ENCODE measurements at places on chromosomes 13 and 19.

GRCh38 chr13:113142876-113143275 lies 15.6 kb upstream of the PROZ start:
- DNase-seq, result no peak

DNA sequence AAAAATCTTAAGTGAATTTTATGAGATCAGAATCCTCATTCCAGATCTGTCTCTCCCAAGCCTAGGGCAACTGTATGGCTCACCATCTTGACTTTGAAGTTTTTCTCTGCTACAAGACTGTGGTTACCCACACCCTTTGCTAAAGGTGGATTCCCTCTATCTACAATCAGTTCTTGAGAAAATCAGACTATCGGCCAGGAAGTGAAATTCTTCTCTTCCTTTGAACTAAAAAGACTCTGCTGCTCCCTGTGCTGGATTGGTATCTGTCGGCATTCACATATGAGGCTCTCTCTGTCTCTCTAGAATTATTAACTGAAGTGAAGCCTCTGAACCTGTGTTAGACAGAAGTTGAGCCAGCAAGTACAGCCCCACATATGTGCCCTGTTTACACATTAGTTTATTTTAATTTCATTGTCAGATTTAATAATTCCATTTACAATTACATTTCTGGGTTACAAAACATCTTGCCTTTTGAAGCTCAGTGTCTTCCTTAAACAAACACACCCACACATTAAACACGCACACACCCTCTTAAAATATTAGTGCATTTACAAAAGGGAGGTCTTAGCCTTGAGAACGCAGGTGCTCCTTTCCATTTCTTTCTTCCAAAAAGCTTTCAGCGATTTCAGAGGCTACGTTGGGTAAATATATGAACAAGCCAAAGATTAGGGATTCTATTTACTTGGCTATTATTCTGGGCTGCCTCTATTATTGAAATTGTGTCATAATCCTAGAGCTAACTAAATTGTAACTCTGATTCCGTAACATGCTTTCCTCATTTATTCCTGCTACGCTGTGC lies 145.7 kb downstream of the MIPEP start:
- DNase-seq, result no peak

DNA sequence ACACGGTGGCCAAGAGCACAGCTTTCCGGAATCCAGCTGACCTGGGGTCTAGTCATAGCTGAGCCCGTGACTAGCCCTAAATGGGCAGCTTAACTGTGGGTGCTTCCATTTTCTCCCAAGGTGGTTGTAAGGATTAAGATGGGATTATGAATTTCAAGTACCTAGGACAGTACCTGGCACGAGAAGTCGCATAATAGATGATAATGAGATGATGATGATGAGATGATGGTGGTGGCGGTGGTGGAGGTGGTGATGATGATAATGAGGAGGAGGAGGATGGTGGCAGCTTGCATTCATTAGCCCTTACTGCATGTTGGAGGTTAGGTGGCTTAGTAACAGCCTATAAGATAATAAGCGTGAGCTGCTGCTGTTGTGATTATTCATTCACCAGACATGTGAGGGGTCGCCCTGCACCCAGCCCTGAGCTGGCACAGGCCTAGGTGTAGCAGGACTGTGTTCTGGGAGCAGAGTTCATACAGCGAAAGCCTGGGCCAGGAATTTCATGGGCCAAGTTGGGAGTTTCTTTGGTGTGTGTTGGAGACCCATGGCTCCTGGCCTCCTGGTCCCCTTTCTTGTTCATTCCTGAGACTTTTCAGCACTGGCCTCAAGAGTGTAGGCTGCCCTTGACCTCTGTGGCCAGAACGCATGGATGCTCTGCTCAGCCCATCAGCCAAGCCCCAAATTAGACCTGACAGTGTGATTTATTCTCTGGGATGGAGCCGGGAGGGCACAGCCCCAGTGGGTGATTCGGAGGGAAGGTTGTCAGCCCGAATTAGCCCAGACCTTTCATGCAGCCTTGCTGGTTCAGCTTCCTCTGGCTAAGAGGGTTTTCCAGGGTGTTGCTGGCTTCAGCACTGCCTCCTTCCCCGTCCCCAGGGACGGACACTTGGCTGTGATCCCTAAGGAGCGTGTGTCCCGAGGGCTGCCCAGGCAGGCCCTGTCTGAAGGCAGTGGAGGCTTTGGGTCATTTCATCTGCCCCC lies 128.8 kb downstream of the SIPA1L3 start:
- DNase-seq, result no peak

DNA sequence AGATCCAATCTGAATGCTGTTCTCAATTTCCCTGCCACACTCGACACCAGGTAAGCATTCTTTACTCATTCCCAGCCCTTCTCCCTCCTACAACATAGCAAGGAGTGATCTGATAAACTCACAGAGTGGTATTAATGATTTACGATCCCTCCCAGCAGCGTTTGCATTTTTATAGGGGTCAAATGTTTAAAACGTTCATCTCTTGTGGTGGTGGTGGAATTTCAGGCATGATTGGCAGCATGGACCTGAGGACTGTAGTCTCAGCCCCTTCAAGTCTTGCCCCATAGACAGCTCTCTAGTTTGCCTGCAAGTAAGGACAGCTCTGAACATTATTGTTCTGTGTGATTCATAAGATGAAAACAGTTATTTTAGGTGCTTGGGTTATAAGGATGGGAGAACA lies 565.7 kb downstream of the EFNB2 start:
- DNase-seq, result no peak

GRCh38 chr13:24086642-24087041 lies 73.9 kb upstream of the SPATA13 start:
- DNase-seq, result no peak

GRCh38 chr13:44373601-44374347 lies at the start of gene SERP2:
SERP2 (plus strand) TSS chr13:44373824; CDS start chr13:44374026, 202 bp downstream.
- peak; percentile 62 for DNase-seq

- DNase-seq, result no peak
Measured at GRCh38 chr19:40511487-40511886, 44.7 kb downstream of the SPTBN4 start.

DNA sequence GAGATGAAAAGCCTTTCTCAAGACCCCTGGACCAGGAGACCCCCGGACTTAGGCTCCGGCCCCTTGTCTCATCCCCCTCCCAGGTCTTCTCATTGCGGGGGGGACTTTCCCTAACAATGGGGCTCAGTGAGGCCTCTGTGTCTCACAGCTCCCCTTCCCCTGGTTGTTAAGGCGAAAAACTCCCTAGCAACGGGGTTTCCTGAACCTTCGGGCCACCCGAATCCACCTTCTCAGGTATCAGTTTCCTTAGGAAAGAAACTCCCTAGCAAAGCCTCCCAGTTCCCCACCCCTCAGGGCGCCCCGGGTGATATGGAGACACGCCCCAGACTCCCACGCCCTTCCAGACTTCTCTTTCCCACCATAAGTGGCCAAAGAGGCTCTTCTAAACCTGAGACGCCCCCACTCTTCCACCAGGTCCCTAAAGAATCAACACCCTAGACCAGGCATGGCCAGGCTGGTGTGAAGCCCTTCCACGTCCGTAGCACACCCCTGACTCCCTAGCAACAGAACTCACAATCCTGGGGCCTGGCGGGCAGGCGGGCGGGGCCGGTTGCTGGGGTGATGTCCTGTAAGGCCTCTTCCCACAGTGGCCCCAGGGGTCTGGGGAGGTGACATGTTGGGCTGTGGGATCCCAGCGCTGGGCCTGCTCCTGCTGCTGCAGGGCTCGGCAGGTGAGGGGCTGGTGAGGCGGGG lies at the start of gene TMEM190:
TSS of gene TMEM190 (plus strand) at position 586 of the 693 bp plus-strand sequence. CDS start at position 614, 28 bp downstream.
- DNase-seq, result no peak

GRCh38 chr19:23776507-23777205 lies 18.0 kb upstream of the ZNF681 start:
- DNase-seq, result no peak

- DNase-seq, result no peak
Measured at GRCh38 chr19:50178320-50178719, 15.2 kb upstream of the IZUMO2 start.

- no peak for DNase-seq
Measured at GRCh38 chr13:113853518-113854237, 10.2 kb downstream of the GAS6 start.

DNA sequence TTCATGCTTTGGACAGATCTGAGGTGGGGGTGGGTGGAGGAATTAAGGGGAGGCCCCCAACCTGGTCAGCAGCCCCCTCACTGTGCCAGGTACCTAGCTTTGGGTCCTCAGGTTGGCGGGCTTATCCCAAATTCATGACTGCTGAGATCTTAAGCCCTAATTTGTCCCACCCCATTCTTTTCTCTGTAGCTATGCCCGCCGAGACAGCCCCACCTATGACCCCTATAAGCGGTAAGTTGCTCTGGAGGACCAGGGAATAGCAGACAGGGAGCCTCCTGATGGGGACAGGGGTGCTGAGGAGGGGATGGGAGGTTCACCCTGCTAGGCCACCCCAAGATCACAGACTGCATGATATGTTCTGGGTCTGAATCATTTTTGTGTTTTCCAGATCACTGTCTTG lies 14.3 kb downstream of the ZNF296 start:
- no peak for DNase-seq

GRCh38 chr19:41547569-41547968 lies 28.4 kb upstream of the CEACAM21 start:
- no peak for DNase-seq

GRCh38 chr19:12665671-12666264 lies 774 bp downstream of the MAN2B1 start:
- no peak for DNase-seq

DNA sequence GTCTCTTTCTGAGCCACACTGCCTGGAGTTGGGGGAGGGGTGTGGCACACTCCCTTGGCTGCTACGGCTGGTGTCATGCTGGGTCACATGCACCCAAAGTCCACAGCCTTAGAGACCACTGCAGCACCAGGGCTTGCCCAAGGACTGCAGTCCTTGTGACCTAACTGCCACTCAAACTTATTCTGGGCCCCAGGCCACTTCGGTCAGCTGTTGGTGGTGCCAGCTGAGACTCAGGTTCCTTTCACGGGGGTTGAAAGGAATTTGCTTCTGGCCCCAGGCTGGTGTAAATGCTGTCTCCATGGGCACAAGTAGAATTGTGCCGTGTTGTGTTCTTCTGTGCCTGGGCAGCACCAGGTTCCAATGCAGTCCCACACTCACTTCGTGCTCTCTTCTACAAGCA lies 9.5 kb upstream of the VN1R1 start:
- no peak for DNase-seq

DNA sequence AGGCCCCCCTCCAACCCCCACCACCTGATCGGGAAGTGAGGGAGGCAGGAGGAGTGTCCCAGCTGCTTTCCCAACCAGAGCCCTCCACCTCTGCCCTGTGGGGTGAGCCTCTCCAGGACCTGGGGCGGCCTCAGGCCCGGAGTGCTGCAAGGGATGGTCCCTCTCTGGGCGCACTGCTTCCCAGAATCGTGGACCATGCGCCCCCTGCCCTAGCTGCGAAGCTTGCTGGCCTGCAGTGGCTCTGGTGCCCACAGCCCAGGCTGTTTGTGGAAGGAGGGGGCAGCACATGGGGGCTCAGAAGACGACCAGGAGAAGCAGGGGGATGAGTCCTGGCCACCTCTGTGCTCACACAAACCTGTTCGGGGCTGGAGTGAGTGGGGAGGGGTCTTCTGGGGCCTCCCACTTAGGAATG lies 33.6 kb downstream of the CEBPG start:
- DNase-seq, result no peak

GRCh38 chr13:59790626-59791025 lies 373.1 kb downstream of the DIAPH3 start:
- DNase-seq, result no peak

- no peak for DNase-seq
Measured at GRCh38 chr19:39939556-39939955, 5.1 kb upstream of the FCGBP start.

DNA sequence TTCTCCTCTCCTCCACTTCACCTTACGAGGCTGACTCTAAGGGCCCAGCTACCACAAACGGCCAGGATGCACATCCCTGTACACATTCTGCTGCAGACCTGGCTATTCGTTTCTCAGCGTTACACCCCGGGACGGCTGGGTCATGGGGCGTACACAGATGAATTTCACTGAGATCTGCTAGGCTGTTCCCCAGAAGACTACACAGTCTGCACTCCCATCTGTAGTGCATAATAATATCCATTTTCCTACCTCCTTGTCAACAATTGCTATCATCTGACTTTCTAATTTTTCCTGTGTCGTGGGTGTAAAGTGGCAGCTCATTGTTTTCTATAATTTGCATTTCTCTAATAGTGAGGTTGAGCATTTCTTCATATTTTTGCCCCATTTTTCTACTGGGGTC lies 85.7 kb downstream of the TM9SF2 start:
- peak; percentile 55 for DNase-seq

DNA sequence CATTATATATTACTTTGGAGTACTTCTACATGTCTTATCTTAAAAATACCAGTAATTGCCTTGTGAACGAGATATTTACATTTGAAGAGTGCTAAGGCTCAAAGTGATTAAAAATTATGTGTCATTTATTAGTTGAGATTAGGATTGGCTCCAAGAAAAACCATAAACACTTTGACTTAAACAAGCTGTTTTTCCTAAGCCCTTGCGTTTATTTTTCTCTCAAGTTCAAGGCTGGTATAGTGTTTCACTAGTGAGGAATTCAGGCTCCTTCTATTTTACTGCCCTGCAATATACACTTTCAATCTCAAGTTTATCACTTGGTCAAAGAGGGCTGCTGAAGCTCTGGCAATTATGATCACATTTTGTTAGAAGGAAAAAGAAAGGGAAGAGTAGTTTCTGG lies 49.9 kb downstream of the UFM1 start:
- DNase-seq, result no peak

GRCh38 chr19:14786421-14786851 lies 8.1 kb upstream of the ADGRE2 start:
- DNase-seq, result no peak

GRCh38 chr19:11137542-11138384 lies 17.8 kb downstream of the SPC24 start:
- DNase-seq, result peak; percentile 85

GRCh38 chr19:6694147-6694815 lies 24.3 kb upstream of the TNFSF14 start:
- no peak for DNase-seq

GRCh38 chr13:112687836-112688559 lies 1.8 kb upstream of the ATP11A start:
- no peak for DNase-seq

GRCh38 chr19:17999684-18000479 lies 8.1 kb upstream of the ARRDC2 start:
- DNase-seq, result no peak

DNA sequence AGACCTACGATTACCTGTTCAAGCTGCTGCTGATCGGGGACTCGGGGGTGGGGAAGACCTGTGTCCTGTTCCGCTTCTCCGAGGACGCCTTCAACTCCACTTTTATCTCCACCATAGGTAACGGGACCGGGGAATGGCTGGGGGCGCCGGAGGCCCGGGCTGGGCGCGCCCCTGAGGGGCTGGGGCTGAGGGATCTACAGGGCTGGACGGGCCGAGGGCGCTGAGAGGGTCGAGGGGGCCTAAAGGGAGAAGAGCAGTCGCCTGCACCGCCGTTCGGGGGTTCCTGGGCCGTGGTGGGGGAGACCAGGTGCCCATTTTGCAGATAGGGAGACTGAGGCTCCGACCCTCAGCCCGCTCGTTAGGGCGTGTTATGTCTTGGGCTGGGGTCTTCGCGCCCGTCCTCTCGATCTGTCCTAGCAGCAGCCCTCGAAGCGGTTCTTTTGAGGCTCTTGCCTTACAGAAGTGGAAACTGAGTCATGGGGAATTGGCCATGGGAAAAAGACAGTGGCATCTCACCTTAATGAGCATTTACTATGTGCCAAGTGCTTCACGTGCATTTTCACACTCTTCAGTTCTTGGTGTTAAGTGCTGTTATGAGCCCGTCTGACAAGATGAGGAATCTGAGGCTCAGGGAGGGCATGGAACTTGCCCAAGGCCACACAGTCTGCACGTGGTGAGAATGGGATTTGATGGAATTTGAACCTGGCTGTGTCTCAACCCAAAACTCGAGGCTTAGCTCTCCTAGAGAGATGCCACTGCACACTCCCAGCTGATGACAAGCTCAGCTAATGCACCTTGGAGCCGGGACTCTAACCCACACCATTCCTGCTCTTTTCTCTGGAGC lies 442 bp downstream of the RAB8A start:
- DNase-seq, result no peak

Measured in Ammon's horn (tissue), 1 donor.